Activated naive CD8-positive, alpha-beta T cell treated with anti-CD3 and anti-CD28 coated beads for 36 hours (primary cell): ENCODE measurements at places on chromosomes 1 and 21.

DNA sequence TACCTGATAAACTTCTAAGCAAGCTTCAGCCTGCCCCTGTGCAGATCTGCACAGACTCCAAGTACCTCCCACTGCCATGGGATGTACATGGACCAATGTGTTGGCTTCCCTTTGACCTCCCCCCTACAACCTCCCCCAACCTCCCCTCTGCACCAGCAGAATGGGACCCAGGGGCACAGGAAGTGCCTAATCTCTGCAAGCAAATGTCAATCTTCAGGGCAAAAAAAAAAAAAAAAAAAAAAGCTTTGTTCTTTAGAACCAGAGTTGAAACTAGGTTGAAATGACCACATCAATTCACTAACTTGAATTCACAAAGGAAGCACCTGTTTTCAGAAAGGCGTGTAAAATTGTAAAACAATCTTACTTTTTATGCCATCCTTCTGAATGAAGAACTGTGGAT is 53.9 kb upstream of the TIAM1 start:
- no peaks in the 10 kb centered on the region for H3K36me3 ChIP-seq
- no peak overlapping the region for H3K27ac ChIP-seq
- H3K4me3 ChIP-seq: no peak overlapping the region
- no peaks in the 10 kb centered on the region for H3K27me3 ChIP-seq

- no peaks in the 10 kb centered on the region for H3K36me3 ChIP-seq
- peaks cover 1% of the 10 kb centered on the region for H3K4me1 ChIP-seq
- peaks cover 10% of the 10 kb centered on the region for H3K27me3 ChIP-seq
- no peak overlapping the region for H3K4me3 ChIP-seq
- no peak overlapping the region for H3K27ac ChIP-seq
Observed at GRCh38 chr21:38280454-38280853, 23.7 kb downstream of the KCNJ15 start.

DNA sequence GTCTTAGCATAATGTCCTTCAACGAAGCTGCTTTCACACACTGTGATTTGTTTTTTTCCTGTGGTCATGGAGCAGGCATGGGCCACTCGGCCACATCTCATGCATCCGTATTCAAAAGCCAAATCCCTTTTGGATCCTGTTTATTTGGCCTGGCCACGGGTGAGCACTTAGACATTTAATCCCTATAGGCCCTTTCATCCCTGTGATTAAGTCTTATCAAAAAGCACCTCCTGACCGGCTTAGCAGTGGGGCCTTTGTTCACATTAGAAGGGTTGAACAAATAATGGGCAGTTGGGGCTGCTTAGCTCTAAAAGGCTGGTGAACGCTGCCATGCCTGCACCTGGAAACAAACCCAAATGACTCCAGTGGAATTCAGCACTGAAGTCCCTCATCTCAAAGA is 2.0 kb downstream of the KCNE2 start:
- DNase-seq: no peak
- peaks cover 12% of the 10 kb centered on the region for H3K27me3 ChIP-seq
- no peaks in the 10 kb centered on the region for H3K36me3 ChIP-seq
- no peak overlapping the region for H3K4me3 ChIP-seq
- no peak overlapping the region for H3K27ac ChIP-seq

DNA sequence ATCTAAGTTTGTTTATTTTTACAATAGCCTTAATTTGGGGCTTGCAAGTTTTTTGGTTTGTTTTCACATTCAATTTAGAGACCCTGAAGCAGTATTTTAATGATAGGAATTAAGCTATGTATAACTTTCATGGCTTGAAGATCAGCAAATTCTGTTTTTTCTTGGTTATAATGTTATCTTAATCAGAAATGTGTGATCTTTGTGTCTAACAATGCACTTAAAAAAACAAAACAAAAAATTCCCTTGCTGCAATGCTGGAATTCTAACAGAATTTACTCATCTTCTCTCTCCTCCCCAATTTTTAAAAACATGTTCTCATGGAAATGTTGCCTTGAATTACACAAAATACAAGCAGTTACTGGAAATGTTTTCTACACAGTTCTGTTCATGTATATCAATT is 113.1 kb downstream of the OLFML2B start:
- peaks cover 9% of the 10 kb centered on the region for H3K36me3 ChIP-seq
- H3K27me3 ChIP-seq: no peaks in the 10 kb centered on the region
- H3K4me3 ChIP-seq: no peak overlapping the region
- H3K27ac ChIP-seq: no peak overlapping the region

DNA sequence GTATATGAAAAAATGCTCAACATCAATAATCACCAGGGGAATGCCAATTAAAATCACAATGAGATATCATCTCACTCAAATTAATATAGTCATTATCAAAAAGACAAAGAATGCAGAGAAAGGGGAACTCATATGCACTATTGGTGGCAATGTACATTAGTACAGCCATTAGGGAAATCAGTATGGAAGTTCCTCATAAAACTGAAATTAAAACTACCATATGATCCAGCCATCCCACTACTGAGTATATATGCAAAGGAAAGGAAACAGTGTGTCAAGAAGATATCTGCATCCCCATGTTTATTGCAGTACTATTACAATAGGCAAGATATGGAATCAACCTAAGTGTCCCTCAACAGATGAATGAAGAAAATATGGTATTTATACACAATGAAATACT is 32.1 kb upstream of the TEKT2 start:
- no peak overlapping the region for H3K27ac ChIP-seq
- no peaks in the 10 kb centered on the region for H3K27me3 ChIP-seq
- H3K36me3 ChIP-seq: peaks cover 23% of the 10 kb centered on the region

DNA sequence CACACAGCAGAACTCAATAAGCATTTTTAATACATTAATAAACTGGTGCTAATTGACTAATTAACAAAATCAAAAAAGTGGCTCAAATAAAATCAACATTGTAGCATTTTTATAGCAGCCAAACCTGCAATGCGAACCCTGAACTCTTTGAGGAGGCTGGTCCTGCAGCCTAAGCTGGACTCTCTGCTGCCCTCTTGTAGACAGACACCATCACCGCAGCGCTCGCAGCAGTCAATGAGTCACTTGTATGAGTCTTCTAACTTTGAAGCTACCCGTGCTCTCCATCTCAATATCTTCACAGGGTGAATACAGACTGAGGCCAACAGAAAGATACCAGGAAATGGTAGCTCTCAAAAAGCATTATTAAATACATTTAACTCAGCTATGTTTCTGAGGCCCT is 9.7 kb upstream of the KRTAP7-1 start:
- H3K36me3 ChIP-seq: no peaks in the 10 kb centered on the region
- no peak overlapping the region for H3K4me3 ChIP-seq
- peaks cover 11% of the 10 kb centered on the region for H3K27me3 ChIP-seq
- no peak overlapping the region for H3K27ac ChIP-seq
- peak; percentile 15 for DNase-seq
- no peaks in the 10 kb centered on the region for H3K4me1 ChIP-seq

DNA sequence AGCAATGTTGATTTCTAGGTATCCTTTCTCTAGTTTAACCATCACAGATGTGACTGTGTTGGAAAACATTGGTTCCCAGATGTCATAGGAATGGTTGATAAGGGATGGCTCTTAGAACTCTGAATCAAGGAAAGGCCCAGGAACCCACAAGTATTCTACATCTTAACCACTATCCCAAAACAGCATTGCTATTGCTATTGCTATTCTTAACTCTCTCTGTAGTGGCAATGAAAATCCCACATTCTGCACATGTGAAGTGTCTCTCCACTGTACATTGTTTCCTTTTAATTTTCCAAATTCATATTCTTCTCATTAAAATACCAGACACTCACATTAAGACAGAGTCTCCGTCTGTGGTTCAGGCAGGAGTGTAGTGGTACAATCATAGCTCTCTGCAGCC is 420.4 kb upstream of the RUNX1 start:
- no peak overlapping the region for H3K4me3 ChIP-seq
- no peaks in the 10 kb centered on the region for H3K4me1 ChIP-seq
- H3K36me3 ChIP-seq: no peaks in the 10 kb centered on the region
- no peaks in the 10 kb centered on the region for H3K27me3 ChIP-seq

DNA sequence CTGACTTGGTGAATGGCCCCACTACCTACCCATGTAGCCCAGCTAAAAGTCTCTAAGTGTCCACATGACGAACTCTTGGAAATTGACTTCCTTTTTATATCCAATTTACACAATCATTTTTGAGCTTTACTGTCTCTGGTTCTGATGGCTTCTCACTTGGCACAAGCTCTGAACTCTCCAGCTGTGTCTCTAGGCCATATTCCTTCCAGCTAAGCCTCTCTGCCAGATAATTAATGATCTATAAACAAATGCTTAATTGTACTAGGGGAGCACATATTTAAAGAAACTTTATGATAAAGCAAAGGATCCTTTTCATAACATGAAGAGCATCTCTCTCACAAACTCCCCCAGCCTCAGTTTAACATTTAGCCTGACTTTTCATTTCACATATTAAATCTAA is 16.3 kb upstream of the BEND5 start:
- H3K36me3 ChIP-seq: no peaks in the 10 kb centered on the region
- H3K27ac ChIP-seq: no peak overlapping the region
- H3K27me3 ChIP-seq: peaks cover 10% of the 10 kb centered on the region

DNA sequence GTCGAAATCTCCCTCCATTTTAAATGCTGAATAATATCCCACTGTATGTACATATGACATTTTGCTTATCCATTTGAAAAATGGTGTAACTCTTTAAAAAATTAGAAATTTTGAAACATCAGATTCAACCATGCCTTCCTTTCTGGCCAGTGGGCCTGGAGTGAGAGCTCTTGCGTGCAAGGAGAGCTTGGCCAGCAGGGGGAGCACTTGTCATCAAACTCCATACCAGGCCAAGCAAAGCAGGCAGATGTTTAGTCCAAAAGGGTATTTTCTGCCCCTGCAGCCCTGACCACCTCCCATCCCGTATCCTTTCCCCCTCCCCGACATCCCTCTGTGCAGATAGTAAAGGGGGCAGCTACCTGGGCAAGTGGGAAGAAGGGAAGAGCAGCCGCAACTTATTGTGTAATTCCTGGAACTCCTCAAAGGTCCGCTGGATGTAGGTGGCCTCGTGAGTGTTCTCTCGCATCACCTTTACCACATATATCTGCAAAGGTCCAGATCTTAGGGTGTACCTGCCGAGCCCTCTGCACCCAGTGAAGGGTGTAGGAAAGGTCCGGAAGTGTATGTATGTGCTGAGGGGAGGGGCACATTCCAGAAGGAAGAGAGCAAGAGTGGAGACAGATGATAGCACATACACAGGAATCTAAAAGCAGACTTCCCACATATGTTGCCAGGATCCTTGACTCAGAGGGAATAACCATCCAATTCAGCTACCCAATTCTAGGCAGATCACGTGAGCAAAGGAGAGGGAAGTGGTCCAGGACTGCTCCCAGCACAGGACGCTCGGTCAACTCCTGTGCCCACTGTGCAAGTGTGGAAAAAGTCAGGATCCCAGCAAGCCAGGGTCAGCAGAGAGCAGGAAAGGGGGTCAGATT is 19.9 kb upstream of the PPP1R15B start:
- peaks cover 8% of the 10 kb centered on the region for H3K36me3 ChIP-seq

DNA sequence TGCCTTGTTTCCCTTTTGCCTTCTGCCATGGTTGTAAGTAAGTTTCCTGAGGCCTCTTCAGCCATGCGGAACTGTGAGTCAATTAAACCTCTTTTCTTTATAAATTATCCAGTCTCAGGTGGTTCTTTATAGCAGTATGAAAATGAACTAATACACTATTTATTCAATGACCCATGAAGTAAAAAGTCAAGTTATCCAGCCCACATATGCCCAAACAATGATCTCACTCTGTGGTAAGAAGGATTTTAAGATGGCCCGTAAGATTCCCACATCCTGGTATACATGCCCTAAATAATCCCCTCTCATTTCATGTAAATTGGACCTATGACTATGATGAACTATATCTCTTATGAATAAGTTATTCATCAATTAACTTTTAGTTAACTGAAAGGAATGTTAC is 1008.3 kb upstream of the B3GALT2 start:
- no peak overlapping the region for H3K4me3 ChIP-seq
- H3K4me1 ChIP-seq: no peaks in the 10 kb centered on the region
- DNase-seq: no peak
- H3K27ac ChIP-seq: no peak overlapping the region
- no peaks in the 10 kb centered on the region for H3K27me3 ChIP-seq

DNA sequence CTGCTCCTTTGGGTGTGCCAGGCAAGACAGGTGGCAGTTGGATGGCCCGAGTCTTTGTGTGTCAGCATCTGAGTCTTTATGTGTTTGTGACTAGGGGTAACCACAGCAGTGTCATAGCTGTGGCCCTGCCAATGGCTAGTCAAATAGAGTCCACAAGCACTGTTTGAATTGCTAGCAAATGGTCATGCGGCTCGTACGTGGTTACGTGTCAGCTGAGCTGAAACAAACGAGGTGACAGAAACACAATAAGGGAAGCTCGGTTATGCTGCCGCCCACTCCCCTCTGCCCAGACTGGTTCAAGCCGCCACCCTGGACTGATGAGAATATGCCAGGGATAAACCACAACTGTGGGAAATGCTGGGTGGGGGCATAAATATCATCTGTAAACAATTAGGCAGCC is 174.3 kb upstream of the LMO4 start:
- peaks cover 47% of the 10 kb centered on the region for H3K27me3 ChIP-seq
- H3K27ac ChIP-seq: no peak overlapping the region
- H3K36me3 ChIP-seq: no peaks in the 10 kb centered on the region
- H3K4me1 ChIP-seq: peaks cover 17% of the 10 kb centered on the region
- no peak overlapping the region for H3K4me3 ChIP-seq
- no peak for DNase-seq

DNA sequence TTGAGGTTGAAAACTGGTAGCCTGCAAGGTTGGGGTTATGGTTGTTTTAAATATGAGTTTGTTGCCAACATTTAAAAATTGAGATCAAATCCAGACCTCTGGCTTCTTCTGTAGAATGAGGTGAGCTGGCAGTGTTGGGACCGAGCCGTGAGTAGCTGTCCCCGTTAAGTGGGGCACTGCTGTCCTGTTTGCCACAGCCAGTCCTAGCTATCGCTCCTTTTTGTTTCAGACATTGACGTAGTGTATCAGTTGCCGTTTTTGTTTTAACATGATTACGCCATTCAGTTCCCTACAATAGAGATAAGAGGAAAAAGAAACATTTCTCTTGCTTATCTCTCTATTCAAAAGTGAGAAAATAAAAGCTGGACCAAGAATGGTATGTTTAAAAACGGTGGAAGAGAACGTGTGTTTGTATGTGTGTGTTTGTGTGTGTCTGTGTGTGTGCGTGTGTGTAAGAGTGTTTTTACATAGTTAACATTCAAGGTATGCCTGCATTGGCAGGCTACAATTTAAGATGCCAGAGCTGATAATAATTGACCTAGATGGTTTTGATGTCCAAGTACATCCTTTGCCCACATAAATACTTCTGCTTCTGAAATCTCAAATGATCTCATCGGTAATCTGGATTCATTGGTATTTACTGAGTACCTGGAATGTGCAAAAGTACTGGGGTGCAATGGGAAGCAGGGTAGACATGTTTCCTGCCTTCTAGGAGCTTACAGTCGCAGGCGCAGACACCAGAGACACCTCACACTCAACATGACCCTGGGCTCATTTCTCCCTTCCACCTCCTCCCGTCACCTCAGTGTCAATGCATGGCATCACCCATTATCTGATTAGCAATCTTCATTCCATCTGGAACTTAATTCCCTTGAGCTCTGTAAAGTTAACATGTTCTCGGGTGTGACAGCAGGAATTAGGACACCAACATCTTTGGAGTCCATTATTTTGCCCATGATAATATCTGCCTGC is 65.8 kb downstream of the HUNK start:
- peaks cover 8% of the 10 kb centered on the region for H3K27me3 ChIP-seq
- no peaks in the 10 kb centered on the region for H3K36me3 ChIP-seq
- H3K4me3 ChIP-seq: no peak overlapping the region
